Activated T-helper 17 cell treated with anti-CD3 and anti-CD28 coated beads, Interleukin-2, amount 50 U/mL, for 72 hours (primary cell): ENCODE measurements at places on chromosomes 3 and 15.

GRCh38 chr3:45123030-45123429 is 23.1 kb downstream of the CDCP1 start:
- ATAC-seq = peak; percentile 64

- no peak for ATAC-seq
Measured at GRCh38 chr3:145079436-145079835, 1081.5 kb downstream of the PLOD2 start.

DNA sequence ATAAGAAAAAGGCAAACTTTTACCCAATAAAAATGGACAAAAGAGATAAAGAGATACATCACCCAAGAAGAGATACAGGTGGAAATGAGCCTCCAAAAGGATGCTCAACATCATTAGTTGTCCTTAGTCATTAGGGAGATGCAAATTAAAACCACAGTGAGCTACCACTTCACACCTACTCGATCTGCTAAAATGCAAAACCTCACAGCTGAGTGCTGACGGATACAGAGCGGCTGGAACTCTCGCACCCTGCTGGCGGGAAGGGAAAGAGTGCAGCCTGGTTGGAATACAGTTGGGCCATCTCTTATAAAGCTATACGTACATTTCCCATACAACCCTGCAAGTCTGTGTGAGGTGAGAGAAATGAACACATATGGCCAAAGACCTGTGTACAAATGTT is 78.5 kb upstream of the PRR20G start:
- ATAC-seq = no peak

- no peak for ATAC-seq
Measured at GRCh38 chr15:59327942-59328341, 44.7 kb downstream of the MYO1E start.

- no peak for ATAC-seq
Measured at GRCh38 chr3:170760174-170760526, 109.8 kb downstream of the RPL22L1 start.

GRCh38 chr3:7734456-7734855 is 767.2 kb upstream of the LMCD1 start:
- no peak for ATAC-seq

GRCh38 chr15:77773903-77774302 is 141.2 kb upstream of the LINGO1 start:
- no peak for ATAC-seq

DNA sequence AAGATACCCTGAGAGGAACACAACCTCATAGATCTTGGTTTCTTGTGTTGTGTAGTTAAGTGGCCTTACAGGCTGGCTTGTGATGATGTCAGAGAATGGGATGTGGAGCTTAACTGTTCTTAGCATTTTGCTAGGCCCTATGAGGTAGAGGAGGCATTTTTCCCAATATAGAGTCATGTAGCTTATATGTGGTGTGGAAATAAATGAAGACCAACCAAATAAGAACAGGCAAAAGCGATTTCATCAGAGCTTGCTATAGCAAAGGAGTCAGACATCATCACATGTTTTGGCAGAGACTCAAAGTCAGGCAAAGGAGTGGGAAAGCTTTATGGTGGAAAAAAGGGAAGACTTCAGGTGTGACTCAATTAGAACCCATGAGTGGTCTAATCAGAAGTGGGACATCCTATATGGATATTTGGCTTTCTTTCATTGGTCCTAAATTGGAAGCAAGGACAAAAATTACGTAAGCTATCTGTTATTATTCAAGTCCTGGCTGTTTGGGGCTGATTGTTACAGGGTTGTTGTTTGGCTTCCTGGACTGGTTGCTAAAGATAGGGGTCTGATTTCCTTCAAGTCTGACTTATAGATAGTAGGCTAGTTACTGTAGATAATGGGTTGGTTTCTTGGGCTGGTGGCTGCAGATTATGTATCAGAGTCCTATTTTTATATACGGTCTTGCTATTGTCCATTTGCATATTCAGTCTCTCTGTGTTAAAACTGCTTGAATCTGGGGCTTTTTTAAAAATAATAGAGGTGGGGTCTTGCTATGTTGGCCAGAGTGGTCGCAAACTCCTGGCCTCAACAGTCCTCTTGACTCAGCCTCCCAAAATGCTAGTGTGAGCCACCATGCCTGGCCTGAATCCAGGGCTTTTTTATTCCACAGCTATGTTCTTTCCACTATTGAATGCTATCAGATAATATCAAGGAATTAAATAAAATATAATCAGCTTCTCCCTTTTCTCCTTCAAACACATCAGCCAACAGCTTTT is 30.3 kb upstream of the SETD2 start:
- ATAC-seq = no peak

DNA sequence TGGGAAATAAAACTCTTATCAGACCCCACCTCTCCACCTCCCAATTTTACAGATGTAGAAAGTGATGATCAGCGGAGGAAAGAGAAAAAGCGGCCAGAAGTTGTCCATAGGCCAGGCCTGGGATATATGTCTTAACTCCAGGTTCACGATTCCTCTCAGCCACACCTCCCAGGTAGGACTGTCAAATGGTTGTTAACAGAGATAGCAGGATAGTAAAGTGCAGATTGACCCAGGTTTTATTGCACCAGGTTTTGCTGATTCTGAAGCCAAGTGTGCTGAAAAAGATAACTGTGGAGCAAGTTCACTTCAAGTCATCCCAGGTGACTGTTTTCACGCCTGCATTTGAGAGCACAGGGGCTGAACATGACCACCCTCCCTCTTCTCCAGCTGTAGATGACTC is 36.1 kb downstream of the LSM3 start:
- no peak for ATAC-seq

- no peak for ATAC-seq
Measured at GRCh38 chr3:37700466-37701248, 161.0 kb upstream of the CTDSPL start.

DNA sequence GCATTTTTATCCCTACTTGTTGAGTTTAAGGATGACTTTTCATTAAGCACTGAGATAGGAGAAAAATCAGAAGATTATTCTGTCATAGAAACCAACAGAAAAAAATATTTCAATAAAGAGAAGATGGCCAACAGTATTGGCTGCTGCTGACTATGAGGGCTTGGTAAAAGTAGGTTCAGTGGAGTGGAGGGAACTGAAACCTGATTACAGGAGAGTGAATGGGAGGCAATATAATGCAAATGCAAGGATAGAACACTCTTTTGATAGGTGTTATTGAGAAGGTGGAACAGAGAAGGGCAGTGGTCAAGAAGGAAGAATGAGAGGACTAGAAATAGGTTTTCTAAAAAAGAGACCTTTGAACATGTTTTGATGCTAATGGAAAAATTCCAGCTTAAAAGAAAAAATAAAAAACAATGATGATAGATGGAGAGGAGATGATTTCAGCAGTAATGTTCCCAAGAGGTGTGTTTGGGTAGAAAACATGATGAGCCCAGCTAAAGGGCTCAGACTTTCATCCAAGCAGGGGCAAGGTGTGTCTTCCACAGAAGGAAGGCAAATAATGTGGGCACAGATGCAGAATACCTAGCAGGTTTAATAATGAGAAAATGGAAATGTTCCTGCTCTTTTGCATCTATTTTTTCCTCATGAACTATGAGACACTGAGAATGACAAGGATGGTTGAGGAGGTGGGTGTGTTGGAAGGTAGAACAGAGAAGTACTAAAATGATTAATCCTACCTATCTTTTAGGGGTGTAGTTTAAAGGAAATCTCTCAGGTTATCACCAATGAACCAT is 397.9 kb upstream of the GOLIM4 start:
- no peak for ATAC-seq

DNA sequence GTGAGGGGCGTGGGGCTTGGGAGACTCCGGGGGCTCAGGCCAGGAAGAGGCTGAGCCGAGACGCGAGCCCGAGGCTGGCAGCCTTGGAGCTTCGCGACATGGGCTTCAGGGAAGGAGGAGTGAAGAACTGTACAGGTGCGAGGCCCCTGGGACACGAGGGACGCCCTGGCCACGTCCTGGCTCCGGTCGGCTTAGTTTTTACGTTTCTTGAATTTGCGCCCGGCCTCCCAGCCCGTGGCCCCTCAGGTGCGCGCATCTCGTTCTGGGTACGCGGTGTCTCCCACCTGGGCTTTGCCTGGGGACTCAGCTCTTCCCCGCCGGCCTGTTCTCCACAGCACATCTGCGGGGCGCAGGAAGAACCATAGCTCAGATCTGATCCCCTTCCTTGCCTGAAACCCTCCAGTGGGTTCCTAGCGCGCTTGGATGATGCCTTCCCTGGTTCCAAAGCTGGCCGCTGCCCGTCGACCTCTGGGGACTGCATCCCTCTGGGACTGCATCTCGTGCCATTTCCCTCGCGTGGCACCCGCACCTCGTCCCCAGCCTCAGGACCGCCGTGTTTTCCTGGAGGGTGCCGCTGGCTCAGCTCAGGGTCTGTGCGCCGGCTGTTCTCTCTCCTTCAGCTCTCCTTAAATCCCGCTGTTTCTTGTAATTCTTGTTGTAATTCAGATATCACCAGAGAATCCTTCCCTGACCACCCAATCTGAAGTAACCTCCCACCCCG is 614 bp downstream of the CHCHD6 start:
- ATAC-seq = no peak

DNA sequence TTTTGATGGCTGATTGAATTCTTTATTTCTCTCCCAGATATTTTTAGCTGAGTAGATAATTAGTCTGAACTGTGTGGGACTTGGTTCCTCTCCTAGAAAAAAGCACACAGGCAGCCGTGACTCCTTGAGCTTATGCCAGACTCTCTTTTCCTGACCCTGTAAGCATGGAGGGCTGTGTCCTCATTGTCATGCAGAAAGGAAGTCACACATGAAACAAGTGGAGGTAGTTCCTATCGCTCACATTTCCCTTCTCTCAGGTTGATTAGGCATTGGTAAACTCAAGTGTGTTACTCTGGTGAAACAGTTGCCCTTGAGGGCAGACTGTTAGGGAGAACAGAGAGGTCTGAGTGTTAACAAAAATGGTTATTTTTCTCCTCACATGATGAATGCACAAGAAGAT is 6.3 kb upstream of the RTP4 start:
- ATAC-seq = peak; percentile 44

- no peak for ATAC-seq
Measured at GRCh38 chr3:156298014-156298413, 177.6 kb downstream of the KCNAB1 start.

DNA sequence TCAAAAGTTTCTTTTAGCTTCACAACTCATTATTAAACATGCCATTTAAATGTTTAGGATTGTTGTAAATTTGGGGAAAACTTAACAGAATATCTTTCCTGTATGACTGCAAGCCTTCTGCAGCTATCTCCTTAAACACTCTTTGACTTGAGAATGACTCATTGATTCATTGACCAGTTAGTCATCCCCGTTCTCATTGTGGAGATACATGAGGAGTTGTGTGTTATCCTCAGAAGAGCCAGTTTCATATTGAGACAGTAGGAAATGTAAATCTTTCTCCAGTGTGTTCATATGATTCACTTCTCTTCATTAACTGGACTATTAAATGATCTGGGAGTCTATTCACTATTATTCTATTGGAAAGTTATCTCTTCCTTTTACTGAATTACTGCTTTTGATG is 83.0 kb downstream of the CRYGS start:
- ATAC-seq = peak; percentile 95

DNA sequence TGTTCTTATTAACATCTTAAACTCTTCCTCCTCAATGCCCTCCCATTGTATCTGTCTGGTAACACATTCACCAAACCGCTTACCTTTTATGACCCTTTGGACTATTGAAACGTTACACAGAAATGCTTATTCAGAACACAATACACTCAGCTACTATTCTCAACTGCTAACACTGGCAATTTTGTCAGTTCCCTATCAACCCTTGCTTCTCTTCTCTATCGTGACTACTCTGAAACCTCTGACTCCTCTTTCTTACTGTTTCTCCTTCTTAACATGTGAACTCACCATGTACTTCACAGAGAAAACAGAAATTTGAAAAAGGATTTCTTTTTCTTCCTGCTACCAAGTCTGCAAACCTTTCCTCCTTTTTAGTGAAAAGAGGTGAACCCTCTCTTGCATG is 232.9 kb upstream of the GPR149 start:
- no peak for ATAC-seq

GRCh38 chr3:67384760-67385397 is 269.5 kb downstream of the SUCLG2 start:
- ATAC-seq = peak; percentile 40

DNA sequence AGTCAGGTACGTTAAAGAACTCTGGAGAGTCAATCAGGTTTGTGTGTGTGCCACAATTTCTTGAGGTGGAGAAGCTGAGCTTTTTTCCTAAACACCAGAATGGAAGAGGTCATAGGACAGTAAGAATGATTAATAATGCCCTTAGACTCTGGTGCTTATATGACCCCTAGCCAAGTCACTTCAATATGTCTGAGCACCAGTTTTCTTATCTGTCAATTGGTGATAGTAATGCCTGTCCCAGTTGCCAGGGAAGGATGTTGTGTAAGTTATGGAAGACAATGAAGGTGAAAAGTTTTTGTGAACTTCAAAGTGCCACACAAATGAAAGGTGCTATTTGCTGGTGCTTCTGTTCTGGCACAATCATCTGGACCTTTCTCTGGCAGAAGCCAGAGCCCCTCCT is 22.2 kb upstream of the DLG1 start:
- no peak for ATAC-seq

GRCh38 chr15:31930967-31931366 is 99.3 kb upstream of the CHRNA7 start:
- peak; percentile 81 for ATAC-seq

DNA sequence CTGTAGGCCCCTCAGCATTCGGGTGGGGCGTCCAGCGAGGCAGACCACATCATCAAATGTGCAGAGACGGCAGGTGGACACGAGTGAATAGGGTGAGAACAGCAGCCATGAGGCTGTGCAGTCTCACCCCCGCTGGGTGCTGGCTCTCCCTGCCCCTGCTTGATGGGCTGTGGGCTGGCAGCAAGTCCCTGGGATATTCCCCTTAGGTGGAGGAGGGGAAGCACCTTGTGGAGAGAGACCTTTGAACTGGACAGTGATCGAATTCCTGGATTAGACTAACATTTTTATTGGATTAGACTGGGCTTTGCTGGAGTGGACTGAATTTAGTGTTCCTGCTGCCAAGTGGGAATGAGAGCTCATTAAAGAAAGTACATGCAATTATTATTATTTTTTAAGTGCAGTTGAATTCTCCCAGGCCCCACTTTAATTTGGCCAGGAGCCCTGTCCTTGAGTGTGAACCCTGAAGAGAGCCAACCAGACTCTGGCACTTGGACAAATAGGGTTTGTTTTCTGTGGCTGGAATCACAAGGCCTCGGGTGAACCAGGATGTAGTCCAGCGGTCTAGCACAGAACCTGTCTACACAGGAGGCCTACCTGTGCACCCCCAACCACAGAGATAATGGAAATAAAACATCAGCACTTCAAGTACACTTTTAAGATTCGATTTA is 193.1 kb downstream of the ABHD5 start:
- no peak for ATAC-seq

GRCh38 chr15:49135342-49135857 is 20.0 kb downstream of the COPS2 start:
- ATAC-seq = no peak

DNA sequence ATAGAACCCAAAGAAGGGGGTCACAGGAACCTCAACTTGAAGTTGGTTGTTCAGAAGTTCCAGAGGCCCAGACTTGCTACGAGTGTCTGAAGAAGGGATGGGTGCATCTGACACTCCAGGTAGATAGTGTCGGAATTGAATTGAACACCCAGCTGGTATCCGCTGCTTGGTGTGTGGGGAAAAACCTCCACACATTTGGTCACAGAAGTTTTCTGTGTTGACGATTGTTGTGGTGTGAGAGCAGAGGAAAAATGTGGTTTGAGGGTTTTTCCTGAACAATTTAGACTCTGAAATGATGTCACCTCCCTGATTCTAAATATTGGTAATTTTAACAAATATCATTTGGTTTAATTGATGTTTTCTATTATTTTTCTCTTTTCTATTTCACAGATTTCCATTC is 218.8 kb upstream of the CTNNB1 start:
- peak; percentile 93 for ATAC-seq

- no peak for ATAC-seq
Measured at GRCh38 chr15:61420546-61420945, 191.4 kb upstream of the RORA start.

- no peak for ATAC-seq
Measured at GRCh38 chr15:100725121-100726069, 123.0 kb downstream of the ASB7 start.
